ENCODE measurements at places on chromosomes 3 and 15.

DNA sequence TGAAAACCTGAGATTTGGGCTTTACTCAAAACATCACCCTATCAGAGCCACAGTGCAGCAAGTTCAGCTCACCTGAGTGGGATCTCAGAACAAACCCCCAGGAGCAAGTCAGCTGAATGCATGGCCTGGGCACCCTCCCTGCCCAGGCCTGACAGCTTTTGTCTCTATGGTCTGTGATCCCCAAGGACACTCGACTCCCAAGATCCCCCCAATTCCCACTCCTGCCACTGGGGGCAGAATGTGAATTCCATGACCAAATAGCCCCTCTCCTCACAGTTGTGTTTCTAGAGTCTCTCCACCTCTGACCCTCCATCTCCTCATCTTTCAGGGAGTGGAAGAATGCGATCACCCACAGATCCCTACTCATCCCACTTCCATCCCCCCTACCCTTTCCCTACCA is 58.9 kb downstream of the ZNF445 start:
- no peak for DNase-seq

- no peak for DNase-seq
Observed at GRCh38 chr3:32888739-32889138, 62.7 kb upstream of the CCR4 start.

- no peak for DNase-seq
Observed at GRCh38 chr3:12234906-12235305, 54.0 kb upstream of the PPARG start.

GRCh38 chr3:37386627-37387230 is 212.3 kb upstream of the LRRFIP2 start:
- no peak for DNase-seq

GRCh38 chr3:12229896-12230295 is 59.0 kb upstream of the PPARG start:
- DNase-seq = no peak
